Pericardium fibroblast (primary cell): ENCODE measurements at places on chromosomes 4 and X. TPM values are rescaled to one million over a fixed set of nuclear protein-coding genes. Genes with fewer than 3 reads are reported as not detected.

The MAGEA3 gene
- not detected in 2 replicates for total RNA-seq

The PRR32 gene
- total RNA-seq: not detected in 2 replicates

The RHOXF2 gene
- not detected in 2 replicates for total RNA-seq

The CLIC2 gene
- 0.51 and 2.9 TPM in 2 replicates for total RNA-seq

The RAB40AL gene
- total RNA-seq: 1.2 TPM in 1 of 2 replicates, not detected in the other

The SHROOM2 gene
- total RNA-seq: 1.4 and 4.2 TPM in 2 replicates

The ENPP6 gene
- 0.17 TPM in 1 of 2 replicates, not detected in the other for total RNA-seq

The ZCCHC12 gene
- not detected in 2 replicates for total RNA-seq

The STBD1 gene
- total RNA-seq: 0.94 and 4.6 TPM in 2 replicates

The SULT1E1 gene
- total RNA-seq: 47.0 and 125 TPM in 2 replicates

The SUPT20HL1 gene
- total RNA-seq: not detected in 2 replicates

The EPGN gene
- total RNA-seq: 0.70 TPM in 1 of 2 replicates, not detected in the other

The CENPVL2 gene
- total RNA-seq: not detected in 2 replicates

The BMPR1B gene
- 0.70 and 1.8 TPM in 2 replicates for total RNA-seq

The TIGD4 gene
- total RNA-seq: 0.12 TPM in 1 of 2 replicates, not detected in the other

The CORIN gene
- under 0.01 and 0.09 TPM in 2 replicates for total RNA-seq

The KLHL5 gene
- 33.3 and 35.9 TPM in 2 replicates for total RNA-seq

The ADH7 gene
- not detected in 2 replicates for total RNA-seq

The LRIT3 gene
- not detected in 2 replicates for total RNA-seq

The GLRA2 gene
- total RNA-seq: not detected in 2 replicates

The CXCL10 gene
- not detected in 2 replicates for total RNA-seq

The MAGEB6B gene
- total RNA-seq: not detected in 2 replicates

The PPP2R2C gene
- not detected in 2 replicates for total RNA-seq

The ARHGEF6 gene
- total RNA-seq: 5.4 and 10.8 TPM in 2 replicates

The GPRASP1 gene
- 0.58 and 0.85 TPM in 2 replicates for total RNA-seq

The ITM2A gene
- 5.9 and 22.3 TPM in 2 replicates for total RNA-seq

The ADAM29 gene
- not detected in 2 replicates for total RNA-seq

The GPAT3 gene
- total RNA-seq: 4.3 and 4.4 TPM in 2 replicates

The MAD2L1 gene
- 1.4 and 2.7 TPM in 2 replicates for total RNA-seq

The TEX13D gene
- total RNA-seq: not detected in 2 replicates

The NDNF gene
- 1.1 TPM in 1 of 2 replicates, not detected in the other for total RNA-seq

The HELT gene
- total RNA-seq: not detected in 2 replicates

The MTTP gene
- under 0.01 TPM in 1 of 2 replicates, not detected in the other for total RNA-seq

The RBM46 gene
- 0.34 TPM in 1 of 2 replicates, not detected in the other for total RNA-seq

The TCEAL9 gene
- 152 and 188 TPM in 2 replicates for total RNA-seq

The SPARCL1 gene
- 7.5 and 370 TPM in 2 replicates for total RNA-seq

The PALLD gene
- 50.2 and 52.0 TPM in 2 replicates for total RNA-seq

The ARHGAP36 gene
- total RNA-seq: not detected in 2 replicates

The RXFP1 gene
- 0.12 and 0.17 TPM in 2 replicates for total RNA-seq

The TGIF2LX gene
- not detected in 2 replicates for total RNA-seq

The AKAP14 gene
- not detected in 2 replicates for total RNA-seq

The CLDN2 gene
- not detected in 2 replicates for total RNA-seq
